ENCODE measurements at places on chromosomes 12 and 14.

DNA sequence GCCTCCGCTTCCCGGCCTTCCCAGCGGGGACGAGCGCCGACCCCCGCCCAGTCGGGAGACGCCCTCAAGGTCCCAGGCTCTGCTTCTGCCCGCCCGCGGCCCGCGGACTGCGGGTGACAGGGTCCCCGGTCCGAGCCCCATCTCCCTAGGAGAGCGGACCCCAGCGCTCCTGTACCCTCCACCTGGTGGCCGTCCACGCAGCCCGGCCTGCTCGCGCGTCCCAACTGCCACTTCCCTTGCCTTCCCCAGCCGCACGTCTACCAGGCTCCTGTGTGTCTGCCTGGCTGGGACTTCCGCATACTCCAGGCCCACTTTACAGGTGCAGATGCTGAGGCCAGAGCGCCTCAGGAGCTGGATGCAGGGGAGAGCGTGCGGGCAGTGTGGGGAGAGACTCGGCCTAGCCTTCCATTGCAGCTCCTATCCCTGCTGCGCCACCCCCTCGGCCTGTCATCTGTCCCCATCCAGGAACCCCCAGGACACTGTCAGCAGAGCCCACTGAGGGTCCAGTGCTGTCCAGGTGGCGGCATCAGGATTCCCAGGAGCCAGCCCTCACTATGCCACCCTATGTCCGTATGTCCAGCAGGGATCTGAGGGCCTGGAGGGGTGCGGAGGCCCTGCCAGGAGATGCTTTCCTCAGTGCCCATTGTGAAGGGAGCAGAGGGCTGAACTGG lies 8.0 kb upstream of the ANKRD9 start:
- DNase-seq, result no peak

DNA sequence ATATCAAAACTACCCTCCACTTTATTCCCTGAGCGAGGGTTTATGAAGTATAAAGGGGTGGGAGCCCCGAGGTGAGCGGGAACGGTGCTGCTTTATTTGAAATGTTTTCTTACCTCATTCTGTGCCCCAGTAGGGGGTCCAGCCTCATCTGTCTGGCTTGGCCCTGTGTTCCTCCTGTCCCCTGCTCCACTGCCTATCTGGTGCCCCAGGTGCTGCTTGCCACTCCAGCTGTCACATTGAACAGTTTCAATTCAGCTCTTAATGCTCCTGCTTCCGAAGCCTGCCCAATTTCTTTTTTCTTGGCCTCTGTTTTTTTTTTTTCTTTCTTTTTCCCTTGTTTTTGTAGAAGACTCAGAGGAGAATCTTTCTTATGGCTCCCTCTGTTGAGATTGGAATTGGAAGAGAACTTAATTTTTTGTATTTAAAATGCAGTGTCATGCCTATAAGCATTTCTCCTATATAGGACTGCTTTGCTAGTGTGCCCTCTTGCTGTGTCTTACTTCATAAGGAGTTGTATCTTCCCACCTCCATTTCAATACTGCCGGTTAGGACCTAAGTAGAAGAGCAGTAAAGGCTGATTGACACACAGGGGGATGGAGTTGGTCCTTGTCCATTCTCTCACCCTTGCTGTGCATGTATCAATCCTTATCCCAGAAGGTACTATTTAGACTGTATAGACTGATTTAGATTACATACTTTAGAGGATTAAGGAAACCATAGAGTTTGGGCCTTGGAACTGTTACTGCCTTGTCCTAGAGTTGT lies 2.3 kb downstream of the ATXN7L3B start:
- no peak for DNase-seq

DNA sequence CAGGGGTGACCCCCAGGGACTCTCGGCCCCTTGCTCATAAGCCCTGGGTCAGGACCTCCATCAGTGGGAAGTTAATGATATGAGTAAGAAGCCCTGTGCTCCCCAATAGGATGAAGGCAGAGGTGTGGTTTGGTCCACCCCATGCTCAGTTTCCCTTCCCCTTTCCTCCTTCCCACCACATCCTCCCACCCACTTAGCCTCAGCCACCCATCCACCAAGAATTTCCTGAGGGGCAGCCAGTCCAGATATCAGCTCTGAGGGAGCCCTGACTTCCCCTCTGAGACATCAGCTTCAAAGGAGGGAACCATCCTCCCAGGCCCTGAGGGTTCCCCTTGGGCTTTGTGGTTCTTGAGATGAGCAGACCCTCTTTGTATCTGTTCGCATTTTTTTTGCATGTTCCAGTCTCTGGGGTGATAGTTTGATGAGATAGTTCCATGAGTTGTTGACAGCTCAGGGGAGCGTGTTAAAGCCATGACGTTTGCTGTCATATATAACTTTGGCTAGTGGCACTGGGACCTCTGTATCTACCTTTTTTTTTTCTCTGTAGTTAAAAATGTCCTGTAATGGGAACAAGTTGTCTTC lies 71.2 kb downstream of the LGMN start:
- peak; percentile 86 for DNase-seq

DNA sequence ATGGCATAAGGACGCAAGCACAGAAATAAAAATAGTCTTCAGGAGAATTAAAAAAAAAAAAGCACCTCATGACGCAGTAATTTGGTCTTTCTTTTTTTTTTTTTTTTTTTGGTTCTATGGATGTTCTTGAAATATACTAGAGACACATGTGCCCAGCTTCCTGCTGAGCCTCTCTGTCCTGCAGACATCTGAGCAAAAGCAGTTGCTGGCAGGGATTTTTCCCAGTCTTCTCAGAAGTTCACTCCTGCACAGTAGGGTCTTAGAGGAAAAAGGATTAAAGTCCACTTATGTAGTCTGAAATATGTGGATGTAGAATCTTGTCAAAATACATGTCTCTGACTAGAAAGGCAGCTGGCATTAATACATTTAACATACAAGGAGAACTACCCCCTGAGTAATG lies 1888.1 kb upstream of the SEL1L start:
- no peak for DNase-seq

DNA sequence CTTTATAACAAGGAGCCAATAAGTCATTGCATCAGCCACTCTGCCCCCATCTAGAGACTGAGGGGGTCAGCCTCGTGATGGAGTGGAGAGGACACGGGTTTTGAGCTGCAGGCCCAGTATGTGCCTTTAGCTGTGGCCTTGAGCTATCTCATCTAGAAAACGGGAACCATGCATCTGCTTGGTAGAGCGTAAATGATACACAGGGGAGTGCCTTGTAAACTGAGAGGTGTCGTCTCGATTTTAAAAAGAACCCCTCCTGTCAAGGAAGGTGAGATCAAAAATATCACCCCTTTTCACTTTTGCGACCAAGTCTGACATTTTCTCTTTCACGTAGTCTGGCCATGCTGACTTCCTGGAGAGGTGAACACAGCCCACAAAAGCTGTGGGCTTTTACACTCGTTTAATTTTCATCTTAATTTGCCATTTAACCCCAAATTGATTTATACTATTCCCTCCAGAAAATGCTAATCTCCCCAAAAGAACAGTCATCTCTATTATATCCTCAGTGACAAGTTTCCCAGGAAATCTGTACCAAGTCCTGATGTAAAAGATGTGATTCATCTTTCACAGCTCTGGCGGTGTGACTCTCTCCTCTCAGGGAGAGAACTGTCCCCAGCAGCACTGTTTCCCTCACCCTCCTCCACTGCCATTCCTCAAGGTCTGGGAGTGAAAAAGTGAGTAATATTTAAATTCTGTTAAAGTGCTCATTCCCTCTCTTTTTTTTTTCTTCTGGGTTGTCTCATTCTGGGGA lies 30.6 kb downstream of the VCPKMT start:
- DNase-seq, result peak; percentile 73

DNA sequence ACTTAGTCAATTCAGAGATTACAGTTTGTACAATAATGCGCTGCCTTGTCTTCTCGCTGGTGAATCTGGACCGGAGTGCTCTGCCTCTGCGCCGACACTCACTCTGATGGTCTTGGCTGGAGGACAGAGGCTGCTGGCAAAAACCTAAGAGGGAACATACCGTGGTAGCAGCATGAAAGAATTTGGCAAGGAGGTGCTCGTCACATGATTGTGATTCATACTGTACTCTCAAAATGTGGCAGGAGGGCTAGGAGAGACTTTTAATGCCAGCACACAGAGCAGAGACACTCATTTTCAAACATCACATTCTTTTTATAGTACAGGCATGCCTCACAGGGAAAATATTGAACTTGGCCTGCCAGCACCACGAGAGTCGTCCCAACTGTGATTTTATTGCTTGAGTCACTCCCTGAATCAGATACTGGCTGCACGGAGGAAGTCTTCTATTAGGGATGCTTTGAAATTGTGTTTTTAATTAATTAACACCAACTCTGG lies 67.8 kb downstream of the HMGA2 start:
- DNase-seq, result no peak

DNA sequence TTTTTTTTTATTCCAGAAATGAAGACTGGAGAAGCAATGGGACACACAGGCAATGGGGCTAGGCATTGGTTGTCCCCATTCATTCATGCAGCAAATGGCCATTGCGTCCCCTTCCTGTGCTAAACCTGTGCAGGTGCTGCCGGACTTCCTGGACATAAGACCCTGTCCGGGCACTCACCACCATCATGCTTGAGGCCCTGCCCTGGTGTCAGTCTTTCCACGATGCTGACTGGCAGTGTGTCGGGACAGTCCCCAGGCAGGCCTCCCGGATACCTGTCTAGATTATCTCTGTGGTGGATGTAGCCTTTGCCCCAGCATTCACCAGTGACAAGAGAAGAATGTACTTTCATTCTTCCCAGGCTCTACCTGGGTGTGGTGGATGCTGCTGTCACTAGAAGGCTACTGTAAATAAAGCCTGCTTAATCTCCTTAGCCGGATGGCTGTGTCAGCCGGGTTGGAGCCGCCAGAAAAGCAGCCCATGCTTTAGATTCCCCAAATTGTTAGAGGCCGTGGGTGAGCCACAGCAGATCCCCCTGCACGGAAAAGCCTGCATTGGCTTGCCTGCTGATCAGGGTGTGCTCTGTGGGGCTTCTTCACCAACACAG lies 94.5 kb upstream of the PARP11 start:
- DNase-seq, result no peak

DNA sequence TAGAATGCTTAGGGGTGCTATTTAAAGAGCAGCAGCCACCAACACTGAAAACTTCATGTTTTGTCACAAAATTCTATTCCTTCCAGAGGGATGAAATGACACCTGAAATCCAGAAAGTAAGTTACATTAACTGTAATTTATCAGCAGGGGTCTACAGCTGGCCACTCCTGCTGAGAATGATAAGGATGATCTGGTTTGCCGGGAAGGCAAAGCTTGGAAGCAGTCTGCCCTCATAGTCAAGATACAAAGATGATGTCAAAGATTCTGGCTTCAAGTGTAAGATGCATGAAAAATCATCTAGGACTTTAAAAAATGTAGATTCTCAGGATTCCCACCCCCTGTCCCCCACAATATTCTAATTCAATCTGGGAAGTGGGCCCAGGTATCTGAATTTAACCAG lies 58.4 kb downstream of the DCAF5 start:
- no peak for DNase-seq

DNA sequence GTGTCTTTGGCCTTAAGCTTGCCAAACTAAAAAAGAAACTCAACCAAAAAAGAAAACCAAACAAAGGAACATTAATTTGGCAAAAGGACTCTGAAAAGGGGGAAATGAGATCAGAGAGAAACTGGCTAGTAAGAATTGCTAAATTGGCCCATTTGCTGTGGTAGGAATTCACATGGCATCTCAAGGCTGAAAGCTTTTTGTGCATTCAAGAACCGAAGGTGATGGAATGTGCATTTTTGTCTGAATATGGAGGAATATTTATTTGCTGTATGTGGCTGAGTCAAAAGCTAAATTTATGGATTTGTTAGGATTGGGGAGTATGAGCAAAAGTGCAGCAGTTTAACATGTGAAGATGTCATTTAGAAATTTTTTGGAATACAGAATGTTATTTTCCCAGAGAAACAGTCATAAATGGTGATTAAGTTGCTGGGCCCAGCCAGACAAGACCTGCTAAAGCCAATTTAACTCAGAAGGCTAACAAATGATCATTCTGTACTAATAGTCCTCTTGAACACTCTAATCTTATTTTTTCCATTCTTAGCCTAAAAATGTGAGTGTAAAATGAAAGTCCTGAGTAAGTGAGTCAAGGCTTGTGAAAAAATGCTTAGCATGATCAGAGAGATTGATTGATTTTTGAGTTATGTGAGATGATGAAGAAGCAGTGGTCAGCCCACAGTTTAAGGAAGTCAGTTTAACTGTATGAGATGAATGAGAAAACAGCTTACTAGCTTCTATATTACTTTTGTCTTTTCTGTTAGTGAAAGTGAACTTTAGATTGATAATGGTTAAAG lies 94.1 kb downstream of the ANO6 start:
- no peak for DNase-seq

- DNase-seq, result no peak
Observed at GRCh38 chr12:47722136-47722834, 3.0 kb downstream of the ENDOU start.

DNA sequence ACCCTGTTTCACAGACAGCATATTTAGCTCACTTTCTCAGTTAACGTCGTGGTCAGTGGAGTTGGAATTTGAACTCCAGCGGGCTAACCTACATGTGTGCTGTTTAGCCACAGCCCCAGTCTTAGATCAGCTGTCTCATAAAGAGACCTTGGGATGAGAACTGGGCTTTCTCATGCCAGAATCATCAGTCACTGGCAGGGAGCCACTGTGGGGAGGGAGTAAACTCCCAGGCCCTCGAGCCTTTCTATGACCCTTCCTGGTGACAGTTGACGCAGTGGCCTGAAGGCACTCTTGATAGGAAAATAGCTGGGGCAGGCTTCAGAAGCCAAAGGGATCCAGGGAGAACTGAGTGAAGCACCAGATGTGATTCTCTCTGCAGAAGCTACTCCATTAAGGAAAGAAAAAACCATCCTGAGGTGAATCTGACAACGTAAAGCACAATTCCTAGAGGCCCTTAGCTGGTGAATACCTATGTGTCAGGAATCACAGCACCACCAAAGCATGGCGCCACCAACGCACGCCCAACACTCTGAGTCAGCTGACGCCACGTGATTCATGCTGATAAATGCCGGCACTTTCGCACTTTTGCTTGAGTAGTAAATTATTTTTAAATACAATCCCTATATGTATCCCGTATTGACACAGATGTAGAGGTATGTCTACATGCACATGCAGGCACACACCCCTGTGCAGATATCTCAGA lies 279.6 kb upstream of the TMEM132C start:
- no peak for DNase-seq

GRCh38 chr14:36818246-36818645 lies 156.6 kb downstream of the PAX9 start:
- no peak for DNase-seq

DNA sequence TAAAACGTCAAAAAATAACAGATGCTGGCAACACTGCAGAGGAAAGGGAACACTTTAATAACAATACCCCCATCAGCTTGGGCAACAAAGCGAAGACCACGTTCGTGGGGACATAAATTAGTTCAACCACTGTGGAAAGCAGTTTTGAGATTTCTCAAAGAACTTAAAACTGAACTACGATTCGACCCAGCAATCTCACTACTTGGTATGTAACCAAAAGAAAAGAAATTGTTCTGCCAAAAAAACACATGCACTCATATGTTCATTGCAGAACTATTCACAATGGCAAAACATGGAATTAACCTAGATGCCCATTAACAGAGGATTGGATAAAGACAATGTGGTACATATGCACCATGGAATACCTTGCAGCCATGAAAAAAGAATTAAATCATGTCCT lies 81.2 kb upstream of the RAP1B start:
- DNase-seq, result no peak

GRCh38 chr12:92665496-92665895 lies 37.3 kb upstream of the PLEKHG7 start:
- no peak for DNase-seq
